ENCODE measurements at places on chromosomes 13 and 19.

GRCh38 chr13:31951215-31951678 is 80.3 kb upstream of the FRY start:
- no peak for DNase-seq

DNA sequence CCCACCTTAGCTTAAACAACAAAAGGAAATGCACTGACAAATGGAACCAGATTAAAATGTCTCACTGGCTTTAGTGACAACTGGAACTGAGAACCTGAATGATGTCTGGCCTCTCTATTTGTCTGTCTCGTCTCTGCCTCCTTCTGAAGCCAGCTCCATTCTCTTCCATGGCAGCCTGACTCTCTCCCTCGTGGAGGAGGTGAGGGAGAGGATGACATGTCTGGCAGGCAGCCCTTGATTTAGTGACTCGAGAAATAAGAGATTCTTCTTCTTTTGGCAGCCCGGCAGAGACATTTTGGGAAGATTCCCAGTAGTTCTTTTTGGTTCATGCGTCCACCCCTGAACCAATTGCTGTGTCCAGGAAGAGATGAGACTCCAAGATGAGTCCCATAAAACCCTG is 131.7 kb downstream of the KLF5 start:
- no peak for DNase-seq

GRCh38 chr19:24078680-24079079 is 8.3 kb upstream of the ZNF254 start:
- no peak for DNase-seq

- DNase-seq, result no peak
Observed at GRCh38 chr13:114249077-114249476, 14.4 kb downstream of the CDC16 start.

DNA sequence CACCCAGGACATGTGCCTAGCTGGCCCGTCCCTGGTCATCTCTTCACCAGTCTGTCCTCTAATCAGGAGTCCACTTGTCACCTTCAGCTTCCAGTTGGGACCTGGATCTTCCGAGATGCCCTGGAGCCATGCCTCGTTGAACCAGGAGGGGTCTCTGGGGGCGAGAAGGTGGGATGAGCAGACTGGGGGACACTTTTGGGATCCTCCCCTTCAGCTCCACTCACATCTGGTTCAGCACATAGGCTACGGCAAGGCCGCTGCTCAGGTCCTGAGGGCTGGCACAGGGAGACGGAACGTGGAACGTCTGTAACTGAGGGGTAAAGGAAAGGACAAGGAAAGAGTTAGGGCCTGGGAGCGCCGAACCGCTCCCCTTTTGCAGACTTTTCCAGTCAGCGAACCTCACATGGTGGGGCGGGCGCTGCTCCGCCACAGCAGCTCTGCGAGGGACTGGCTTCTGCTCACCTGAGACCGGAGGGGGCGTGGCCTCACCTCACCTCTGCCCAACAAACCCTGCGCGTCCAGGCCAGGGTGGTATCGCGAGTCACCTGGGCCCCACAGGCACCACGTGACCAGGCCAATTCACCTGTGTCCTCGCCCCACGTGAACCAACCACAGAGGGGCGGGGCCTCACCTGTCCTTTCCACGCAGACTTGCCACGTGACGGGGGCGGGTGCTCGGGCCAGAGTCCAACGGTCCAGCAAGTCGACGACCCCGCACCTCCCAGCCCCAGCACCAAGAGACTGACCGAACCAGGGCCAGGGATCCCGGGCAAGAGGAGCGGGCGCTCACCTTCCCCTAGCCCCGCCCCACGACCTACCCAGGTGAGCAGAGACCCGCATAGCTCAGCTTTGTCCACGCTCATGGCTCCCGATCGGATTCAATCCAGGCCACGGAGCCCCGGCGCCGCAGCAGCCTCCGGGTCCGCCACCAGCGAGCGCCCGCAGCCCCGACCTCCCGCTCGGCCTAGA is at the start of gene HOOK2:
TSS of gene HOOK2 (minus strand) at position 965 of the 968 bp plus-strand sequence. CDS start at position 862, 103 bp downstream.
- DNase-seq, result no peak

DNA sequence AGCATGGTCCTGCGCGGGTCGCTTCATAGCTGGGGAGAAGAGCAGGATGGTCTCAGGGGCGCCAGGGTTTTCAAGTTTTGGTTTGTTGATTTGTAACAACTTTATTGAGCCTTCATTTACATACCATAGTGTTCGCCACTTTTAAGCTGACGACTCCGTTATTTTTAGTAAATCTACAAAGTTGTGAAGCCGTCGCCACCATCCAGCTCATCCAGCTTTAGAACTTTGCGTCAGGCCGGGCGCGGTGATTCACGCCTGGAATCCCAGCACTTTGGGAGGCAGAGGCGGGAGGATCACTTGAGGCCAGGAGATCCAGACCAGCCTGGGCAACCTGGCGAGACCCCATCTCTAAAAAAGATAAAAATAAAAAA is 404 bp downstream of the C19orf44 start:
- no peak for DNase-seq

DNA sequence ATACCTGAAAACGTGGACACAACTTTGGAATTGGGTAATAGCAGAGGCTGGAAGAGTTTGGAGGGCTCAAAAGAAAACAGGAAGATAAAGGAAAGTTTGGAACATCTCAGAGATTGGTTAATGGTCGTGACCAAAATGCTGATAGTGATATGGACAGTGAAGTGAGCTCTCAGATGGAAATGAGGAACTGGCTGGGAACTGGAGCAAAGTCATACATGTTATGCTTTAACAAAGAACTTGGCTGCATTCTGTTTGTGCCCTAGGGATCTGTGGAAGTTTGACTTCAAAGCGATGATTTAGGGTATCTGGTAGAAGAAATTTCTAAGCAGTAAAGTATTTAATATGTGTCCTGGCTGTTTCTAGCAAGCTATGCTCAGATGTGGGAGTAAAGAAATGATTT is 136.2 kb downstream of the DNAJC3 start:
- no peak for DNase-seq

DNA sequence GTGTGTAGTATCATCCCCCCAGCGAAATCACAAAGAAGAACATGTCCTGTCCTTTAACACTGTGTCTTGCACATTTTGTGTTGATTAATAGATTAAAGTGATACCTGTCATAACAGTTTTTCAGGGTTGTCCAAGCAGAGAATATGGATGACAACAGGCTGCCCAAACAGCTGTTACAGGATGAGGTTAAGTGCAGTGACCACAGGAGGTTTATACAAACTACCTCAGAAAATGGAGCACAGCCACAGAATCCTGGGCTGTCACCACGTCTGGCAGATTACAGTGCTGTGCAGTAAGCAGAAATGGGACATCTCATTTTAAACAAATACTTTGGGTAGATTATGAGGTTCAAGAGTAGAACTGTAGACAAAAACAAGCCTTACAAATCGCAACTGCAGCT is 575.6 kb downstream of the DCT start:
- no peak for DNase-seq

DNA sequence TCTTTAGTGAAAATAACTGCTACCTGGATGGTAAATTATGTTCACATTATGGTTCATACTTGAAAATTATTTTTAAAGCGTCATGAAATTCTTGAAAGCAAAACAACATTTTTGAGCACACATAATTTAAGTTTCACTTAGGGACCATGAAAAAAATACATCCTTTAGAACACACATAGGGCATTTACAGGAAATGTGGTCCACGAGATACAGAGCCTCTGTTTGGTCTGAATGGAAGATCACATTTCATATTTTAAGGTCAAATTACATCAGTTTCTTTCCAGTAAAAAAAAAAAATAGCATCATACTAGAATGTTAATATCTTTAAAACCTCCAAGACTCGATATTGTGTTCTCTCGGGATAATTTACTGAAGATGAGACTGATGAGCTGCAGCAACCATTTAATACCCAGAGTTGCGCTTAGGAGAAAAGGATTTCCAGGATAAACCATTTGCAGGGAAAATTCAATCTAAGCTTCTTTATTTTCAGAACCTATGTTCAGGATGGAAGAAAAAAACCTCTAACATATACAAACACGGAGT is 720.7 kb downstream of the DIAPH3 start:
- no peak for DNase-seq

DNA sequence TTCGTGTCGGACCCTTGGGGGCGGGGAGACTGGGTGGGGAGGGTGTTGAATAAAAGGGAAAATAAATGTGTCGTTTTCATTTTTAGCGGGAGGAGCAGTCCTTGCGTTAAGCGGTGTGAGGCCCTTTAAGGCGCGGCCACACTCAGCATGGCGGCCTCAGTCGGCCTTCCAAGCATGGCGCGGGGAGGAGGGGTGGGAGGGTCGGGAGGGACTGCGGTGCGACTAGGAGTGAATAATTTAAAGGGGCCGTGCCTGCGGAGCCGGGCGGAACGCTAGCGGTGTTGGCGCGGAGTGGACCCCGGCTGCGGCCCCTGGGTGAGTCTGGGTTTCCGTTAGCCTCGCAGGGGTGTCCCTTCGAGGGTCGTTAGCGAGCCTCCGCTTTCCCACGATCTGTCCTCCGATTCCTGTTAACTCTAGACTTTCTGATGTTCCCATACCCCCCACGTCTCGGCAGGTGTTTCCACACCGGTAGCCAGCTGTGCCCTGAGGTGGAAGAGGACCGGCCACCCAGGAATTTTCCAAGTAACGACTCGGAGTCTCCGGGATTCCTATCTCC is 1.5 kb upstream of the PNPLA6 start:
- peak; percentile 74 for DNase-seq

DNA sequence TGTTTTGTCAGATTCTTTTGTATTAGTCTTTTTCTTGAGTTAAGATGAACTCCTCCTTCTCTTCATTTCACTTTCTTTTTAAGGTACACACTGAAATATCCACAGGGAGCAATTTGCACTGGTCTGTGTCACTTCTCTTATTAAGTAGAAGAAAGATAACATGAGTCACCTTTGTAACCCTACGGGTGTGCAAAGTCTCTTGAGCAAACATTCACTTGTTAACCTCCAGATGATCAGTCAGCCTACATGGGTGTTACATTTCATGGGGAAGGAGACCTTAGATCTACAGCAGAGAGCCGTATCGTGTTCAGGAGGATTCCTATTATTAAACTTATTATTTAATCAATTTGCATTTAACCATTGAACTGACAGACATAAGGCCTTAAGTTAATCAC is 5.1 kb downstream of the ZNF507 start:
- no peak for DNase-seq

GRCh38 chr19:32197896-32198882 is 147.2 kb upstream of the ZNF507 start:
- DNase-seq, result no peak

DNA sequence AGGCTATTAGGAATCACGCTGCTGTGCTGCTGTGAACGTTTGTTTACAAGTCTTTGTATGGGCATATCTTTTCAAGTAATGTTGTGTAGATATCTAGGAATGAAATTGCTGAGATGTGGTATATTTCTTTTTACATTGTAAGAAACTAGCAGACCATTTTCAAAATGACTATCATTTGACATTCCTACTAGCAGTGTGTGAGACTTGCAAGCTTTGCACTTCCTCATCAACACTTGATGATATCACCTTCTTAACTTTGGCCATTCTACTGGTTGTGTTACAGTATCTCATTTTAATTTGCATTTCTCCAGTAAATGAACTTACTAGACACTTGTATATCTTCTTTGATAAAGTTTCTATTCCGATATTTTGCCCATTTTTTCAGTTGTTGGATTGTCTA is 12.1 kb downstream of the METTL21C start:
- no peak for DNase-seq

DNA sequence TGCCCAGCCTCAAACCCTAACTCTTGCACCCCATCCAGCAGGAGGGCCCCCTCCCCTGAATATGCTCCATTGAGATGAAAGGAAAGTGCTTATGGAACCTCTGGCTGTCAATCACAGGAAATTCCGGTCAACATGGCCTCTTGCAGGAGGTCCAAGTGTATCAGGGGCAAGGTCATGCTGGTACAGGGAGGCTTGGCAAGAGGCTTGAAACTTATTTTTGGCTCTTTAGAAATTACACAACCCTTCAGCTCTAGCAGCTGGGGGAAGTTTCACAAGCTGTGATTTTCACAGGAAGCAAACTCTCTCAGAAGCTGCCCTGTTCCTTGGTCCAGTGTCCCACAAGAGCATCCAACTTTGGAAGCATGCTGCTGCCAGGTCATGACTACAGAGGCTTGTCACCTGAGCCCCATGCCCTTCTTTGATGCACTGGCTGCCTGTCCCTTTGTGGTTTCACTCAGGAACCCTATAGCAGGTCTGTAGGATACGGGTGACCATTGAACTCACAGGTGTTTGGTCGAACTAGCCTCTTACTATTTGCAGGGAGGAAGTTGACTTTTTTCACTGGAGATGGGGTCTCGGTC is 8.4 kb downstream of the ASF1B start:
- no peak for DNase-seq

DNA sequence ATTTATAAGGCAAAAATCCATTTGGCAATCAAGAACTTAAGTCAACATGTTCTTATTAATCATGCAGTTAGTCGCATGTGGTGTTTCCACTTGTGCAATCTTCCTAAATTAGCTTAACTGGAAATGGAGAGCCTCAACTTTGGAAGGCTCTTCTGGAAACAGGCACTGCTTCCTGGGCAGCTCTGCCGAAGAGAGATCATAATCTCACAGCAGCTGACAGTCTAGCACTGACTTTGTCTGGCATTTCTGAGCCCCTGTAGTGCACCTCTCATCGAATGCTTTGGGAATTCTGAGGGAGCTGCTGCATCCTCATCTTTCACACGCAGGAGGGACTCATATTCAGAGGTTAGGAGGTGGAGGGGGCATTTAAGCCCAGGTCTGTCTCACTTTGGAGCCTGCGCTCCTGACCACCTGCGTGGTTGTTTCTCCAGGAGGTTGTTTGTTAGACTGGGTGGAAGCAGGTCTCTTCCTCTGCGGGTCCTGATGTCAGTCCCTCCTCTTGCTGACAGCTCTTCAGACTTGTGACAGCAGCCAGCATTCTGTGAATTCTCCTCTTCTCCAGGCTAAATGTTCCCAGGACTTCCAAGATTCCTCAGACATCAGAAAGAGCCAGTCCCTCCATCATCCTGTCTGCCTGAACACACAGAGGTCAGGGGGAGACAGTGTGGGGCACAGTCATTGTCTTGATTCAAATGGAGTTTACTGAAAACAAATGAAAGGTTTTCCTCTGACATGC is 100.4 kb upstream of the GJB6 start:
- DNase-seq, result no peak

DNA sequence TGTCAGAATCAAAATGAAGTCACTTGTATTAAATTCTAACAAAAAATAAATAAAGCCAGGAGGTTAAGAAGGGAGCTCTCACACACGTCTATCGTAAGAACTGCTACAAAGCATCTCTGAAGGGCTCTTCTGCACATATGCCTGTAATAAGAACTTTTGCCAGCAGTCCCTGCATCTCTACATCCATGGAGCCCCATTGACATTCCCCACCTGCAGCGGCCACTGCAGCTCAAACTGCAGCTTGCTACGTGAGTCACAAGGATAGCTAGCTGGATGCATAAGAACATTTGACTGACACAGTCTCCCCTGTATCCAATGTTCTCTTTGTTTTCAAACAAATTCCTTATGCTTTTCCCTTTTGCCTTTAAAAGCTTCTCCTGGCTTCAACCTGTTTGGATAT is 68.3 kb downstream of the DNAJC3 start:
- no peak for DNase-seq

- DNase-seq, result no peak
Observed at GRCh38 chr13:111371720-111372119, 51.3 kb downstream of the TEX29 start.

DNA sequence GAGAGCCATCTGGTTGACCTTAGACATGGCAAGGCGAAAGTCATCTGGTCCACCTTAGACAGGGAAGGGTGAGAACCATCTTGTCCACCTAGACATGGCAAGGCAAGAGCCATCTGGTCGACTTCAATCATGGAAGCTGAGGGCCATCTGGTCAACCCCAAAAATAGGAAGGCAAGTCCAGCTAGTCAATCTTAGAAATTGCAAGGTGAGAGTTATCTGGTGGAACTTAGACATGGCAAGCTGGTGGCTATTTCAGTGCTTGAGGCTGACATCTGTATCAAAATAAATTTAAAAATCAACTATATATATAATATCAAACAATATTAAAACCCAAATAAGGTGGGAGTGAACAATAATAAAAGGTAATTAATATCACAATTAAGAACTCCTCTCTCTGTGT is 83.9 kb downstream of the ZNF726 start:
- DNase-seq, result no peak
